HAP-1 (cell line): ENCODE measurements at places on chromosomes 2 and 18.

DNA sequence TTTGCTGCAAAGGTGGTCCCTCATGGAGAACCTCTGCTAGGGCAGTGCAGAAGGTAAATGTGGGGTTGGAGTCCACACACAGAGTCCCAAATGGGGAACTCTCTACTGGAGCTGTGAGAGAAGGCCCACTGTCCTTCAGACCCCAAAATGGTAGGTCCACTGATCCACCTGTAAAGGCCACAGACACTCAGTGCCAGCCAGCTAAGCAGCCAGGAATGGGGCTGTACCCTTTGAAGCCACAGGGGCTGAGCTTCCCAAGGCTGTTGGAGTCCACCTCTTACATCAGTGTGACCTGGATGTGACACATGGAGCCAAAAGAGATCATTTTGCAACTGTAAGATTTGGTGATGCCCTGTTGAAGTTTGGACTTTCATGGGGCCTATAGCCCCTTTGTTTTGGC lies 252.4 kb upstream of the GULP1 start:
- DNase-seq = no peak

DNA sequence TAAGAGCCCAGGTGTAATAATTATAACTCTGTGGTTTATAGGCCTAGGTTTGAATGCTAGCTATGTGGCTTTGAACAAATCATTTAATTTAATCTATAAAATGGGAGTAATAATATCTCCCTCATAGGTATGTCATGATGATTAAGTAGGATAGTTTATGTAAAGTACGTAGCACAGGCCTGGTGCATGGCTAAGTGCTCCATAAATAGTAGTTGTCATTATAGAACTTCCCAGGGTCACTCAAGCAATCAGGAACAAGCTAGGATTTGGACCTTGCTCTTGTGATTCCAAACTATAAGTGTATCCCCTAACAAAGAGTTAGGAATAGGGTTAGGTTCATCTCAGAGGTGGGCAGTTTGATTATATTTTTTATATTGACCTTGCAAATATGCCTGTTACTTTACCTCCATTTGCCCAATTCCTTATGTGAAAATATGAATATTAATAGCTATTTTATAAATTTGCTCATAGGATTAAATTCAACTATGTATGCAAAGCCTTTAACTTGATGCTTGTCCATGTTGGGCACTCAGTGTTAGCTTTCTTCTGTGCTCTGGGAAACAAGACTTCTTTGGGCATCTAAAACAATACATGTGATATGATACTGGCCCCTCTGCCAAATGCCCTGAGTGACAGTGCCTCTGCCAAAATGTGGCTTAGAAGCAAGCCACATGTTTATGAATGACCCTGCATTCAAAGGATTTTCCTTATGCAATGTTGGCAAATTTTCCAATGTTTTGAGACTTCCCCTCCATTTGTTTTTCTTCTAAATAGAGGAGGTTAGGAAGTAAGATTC lies 353.6 kb downstream of the KIAA1328 start:
- DNase-seq = no peak

GRCh38 chr2:109171444-109172334 lies 42.7 kb downstream of the SH3RF3 start:
- DNase-seq = no peak

DNA sequence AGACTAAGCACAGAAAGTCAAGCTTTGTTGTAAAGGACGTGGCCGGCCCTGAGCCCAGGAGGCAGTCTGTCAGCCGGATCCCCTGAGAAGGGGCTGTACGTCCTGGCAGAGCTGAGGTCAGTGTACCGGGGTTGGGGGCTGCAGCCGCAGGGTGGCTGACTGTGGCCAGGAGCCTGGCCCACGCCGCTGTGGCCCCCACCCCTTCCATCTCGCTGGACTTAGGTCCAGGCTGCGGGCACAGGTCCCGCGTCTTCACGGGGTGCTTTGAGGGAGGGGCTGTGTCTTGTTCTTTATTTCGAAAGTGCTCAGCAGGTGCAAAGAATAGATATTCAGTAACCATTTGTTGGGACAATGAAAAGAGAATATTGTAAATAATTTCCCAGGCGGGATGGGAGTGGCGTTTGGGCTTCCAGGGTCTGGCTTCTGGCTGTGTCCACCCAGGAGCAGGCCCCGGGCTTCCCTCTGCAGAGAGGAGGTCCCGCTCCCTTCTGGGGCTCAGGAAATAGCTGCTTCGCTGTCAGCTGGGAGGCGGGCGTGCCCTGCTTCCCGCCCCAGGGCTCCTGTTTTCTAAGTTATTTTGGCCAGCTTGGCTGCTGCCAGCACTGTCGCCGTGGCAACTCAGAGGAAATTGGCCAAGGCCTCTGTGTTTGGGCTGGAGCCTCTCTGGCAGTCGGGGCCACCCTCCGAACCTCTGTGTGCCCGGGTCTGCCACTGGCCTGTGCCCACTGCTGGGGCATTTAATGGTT lies 7.4 kb downstream of the NFATC1 start:
- DNase-seq = no peak

DNA sequence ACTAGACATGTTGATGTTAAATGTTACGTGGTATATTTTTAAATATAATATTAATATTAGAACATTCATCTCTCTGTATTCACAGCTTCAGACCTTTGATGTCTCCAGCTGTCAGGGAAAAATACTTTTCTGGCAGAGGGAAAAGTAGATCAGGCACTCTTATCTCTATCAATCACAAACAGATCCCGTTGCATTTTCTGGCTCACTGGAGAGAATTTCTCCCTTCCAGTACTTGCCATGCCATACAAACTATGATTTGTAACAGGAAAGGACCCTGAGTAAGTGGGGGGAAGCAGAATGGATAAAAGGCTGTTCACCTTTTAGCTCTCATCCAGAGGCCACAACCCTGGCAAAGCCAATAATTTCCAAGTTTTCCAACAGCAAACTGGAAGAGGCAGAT lies 158.0 kb downstream of the TCF4 start:
- no peak for DNase-seq

- no peak for DNase-seq
Measured at GRCh38 chr2:97961534-97961933, 34.2 kb downstream of the TMEM131 start.

GRCh38 chr2:173989160-173989883 lies 24.1 kb upstream of the SP3 start:
- no peak for DNase-seq

DNA sequence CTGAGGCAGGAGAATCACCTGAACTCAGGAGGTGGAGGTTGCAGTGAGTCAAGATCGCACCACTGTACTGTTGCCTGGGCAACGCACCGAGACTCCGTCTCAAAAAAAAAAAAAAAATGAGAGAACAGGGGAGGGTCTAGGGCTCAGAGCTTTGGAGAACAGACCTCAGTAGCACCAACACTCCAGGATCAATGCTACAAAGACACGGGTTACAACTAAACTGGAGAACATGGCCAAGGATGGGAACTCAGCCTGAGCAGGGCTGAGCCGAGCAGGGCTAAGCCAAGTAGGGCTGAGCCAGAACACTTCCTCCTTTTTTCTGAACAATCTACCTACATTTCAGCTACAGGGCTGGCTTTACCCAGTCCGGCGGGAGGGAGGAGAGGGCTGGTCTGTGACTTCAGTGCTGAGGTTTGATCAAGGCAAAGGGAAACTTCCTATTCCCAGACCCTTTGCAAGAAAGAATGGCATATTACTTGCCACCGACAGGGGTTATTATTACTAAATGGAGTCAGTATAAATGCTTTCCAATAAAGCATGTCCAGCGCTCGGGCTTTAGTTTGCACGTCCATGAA lies 2.9 kb upstream of the CASP8 start:
- no peak for DNase-seq

DNA sequence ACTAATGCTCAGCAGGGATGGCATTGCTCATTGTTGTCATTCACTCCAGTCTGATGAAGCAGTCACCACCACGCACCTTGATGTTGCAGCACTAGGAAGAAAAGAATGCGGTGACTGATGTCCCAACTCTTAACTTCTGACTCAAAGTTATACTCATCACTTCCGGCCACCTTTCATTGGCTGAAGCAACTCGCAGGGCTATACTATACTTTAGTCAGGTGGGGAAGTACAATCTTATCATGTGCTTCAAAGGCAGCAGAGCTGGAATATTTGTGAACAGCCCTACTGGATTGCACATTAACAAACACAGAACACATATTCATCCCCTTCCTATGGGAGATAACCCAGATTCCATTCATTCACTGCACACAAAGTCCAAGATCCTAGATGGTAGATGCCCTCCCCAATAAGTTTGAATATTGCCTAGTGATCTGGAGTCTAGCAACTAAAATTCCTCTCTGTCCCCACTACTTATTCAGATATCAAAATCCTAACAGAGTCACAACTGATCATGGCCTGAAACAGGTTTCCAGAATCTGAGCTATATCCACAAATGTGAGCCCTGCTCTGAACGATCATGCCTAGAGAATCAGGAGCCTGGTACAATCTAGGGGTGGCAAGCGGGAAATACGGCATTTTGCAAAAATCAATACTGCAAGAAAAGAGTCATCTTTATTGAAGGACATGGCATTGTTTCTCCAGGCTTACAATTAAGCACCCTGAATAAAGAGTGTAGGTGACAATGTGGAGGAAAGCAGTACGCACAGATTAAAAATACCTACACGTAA lies 3.4 kb upstream of the SPATS2L start:
- DNase-seq = no peak

DNA sequence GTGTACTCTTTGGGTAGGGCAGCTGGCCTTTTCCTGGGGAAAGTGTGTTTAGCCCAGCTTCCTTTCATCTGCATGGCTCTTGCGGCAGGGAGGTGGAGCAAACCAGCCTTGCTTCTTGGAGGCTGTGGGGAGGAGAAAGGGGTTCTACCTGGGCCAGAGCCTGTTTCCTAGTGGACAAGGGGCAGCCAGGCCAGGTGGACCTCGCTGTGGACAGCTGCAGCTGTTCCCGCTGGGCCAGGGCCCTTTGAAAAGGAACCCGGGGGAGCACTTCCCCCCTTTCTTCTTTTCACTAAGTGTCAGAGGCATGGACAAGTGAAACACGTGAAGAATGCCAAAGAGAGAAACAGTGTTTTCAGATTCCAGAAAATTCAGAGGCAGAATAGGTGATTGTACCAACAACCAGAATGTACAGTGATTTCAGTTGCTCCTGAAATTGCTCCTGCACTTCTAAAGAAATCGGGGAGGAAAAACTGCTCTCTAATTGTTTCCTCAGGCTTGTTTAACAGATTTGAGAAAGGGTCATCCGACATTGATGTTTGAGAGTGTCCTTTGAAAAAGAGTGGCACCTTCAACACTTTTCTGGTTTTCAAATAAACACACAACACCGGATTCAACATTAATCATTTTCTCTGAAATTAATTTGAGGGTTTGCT lies 3.9 kb downstream of the GLI2 start:
- peak; percentile 19 for DNase-seq

GRCh38 chr2:220646424-220646823 lies 925.7 kb downstream of the EPHA4 start:
- DNase-seq = no peak

DNA sequence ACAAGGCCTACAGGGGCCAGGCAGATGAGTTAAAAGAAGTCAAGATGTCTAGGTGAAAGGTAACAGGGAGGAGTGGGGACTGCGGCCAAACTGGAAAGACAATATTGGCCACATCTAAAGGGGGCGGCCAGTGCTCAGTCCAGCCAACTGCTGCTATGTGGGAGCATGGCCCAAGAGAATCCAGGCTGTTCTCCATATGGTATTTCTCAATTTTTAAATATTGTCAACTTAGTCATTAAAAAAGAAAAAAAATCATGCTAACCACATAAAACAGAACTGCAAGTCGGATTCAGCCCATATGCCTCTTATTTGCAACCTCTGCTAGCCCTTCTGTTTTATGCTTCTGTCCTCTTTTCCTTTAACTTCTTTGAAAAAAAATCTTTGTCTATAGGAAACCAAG lies 14.8 kb downstream of the TRABD2A start:
- DNase-seq = no peak

- DNase-seq = no peak
Measured at GRCh38 chr18:45249246-45249661, 366.0 kb upstream of the SLC14A2 start.

DNA sequence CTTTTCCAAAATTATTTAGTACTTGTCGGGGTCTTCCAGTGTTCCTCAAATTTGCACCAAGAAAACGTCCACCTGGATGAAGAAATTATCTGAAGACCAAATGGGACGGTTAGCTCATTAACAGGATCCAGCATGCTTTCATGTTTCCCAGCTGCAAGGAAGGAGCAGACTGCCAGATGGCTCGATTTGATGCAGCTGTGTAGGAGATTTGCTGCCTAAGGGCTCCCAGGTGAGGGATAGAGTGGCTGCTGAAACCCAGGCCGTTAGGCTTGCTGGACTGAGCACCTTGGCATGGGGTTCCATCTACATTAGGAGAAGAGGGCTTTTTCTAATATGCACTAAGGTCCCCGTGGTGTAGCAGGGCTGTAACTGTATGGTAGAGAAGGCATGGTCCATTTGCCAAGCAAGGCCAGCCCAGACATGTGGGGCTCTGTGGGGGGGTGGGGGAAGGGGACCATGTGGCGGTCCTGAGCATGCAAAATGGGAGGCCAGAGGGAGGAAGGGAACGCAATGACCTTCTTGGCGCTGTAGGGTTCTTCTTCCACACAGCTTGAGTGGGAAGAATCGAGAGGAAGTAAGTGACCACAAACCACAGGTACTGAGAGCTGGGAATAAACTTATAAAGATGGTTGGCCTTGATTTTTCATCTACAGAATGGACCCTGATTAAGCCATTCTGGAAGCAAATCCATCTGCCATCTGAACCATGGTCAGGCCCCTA lies 144.0 kb downstream of the TMEM163 start:
- DNase-seq = no peak

GRCh38 chr2:53312181-53312580 lies 455.4 kb upstream of the CHAC2 start:
- DNase-seq = no peak

- DNase-seq = peak; percentile 66
Measured at GRCh38 chr18:9613550-9614400, 584 bp downstream of the PPP4R1 start.

DNA sequence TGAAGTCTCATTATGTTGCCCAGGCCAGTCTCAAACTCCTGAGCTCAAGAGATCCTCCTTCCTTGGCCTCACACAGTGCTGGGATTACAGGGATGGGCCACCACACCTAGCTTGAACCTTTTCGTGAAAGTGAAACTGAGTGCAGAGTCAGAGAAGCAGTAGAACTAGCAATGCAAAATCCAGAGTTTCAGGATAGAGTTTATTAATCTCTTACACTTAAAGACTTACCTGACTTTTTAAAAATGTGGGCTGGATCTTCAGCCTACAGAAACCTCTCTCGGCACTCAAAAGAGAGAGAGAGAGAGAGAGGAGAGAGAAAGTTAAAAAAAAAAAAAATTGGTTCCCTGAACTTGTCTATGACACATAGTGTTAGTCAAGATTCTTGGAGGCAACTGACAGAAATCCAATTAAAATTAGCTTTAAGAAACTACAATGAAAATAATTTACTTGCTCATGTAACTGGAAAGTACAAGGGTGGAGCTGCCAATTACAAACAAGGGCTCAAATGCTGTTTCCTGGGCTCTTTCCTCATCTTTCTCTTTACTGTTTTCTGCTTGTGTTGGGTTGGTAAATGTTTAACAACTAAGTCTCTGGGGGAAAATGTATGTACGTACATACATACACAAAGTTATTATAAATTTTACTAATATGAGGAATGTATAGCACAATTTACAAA lies 98.1 kb upstream of the CERS6 start:
- no peak for DNase-seq

DNA sequence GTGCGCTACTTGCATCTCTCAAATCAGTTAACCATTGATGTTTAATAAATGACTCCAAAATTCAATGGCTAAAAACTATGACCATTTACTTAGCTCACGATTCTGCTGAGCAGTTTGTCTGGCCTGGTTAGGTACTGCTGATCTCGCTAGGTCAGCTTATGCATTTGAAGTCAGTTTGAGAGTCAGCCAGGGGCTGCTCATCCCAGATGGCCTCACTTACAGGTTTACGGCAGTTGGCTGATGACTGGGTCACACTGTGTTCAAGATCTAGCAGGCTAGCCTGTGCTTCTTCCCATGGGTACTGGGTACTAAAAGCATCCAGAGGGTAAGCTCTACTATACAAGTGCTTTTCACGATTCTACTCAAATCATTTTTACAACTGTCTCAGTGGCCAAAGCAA lies 122.1 kb downstream of the DLGAP1 start:
- DNase-seq = no peak
